ENCODE measurements at places on chromosomes 1 and 21.

GRCh38 chr1:3460672-3461131 lies 6.2 kb downstream of the ARHGEF16 start:
- no peak for DNase-seq

- peak; percentile 94 for DNase-seq
Measured at GRCh38 chr1:112247036-112247597, 148.9 kb upstream of the CTTNBP2NL start.

GRCh38 chr1:54833121-54833520 lies 32.0 kb upstream of the TTC22 start:
- no peak for DNase-seq

DNA sequence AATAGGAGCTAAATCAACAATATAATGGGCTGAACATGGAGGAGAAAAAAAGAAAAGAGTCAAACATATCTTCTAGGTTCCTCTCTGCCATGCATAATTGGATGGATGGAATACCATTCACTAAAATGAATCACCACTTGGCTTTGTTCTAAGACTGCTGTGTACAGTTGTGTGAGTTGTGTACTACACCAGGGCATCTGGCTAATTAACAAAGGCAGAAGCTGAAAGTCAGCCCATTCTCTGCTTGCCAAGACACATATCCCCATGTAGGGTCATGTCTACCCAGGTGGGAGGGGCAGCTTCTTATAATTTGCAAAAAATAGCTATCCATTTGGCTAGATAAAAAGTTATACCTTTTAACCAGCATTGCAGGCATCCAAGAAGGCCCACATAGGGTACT lies 21.0 kb downstream of the JUN start:
- no peak for DNase-seq

- peak; percentile 47 for DNase-seq
Measured at GRCh38 chr1:61741711-61742619, at the start of gene PATJ. Gene PATJ (plus strand): TSS chr1:61742480. CDS start chr1:61762893, 20,413 bp downstream.

- DNase-seq, result no peak
Measured at GRCh38 chr1:244583358-244583982, 69.5 kb upstream of the DESI2 start.

GRCh38 chr21:28669321-28669720 lies 323.4 kb downstream of the LTN1 start:
- DNase-seq, result no peak

- peak; percentile 58 for DNase-seq
Measured at GRCh38 chr1:243343970-243344937, 88.4 kb downstream of the SDCCAG8 start.

DNA sequence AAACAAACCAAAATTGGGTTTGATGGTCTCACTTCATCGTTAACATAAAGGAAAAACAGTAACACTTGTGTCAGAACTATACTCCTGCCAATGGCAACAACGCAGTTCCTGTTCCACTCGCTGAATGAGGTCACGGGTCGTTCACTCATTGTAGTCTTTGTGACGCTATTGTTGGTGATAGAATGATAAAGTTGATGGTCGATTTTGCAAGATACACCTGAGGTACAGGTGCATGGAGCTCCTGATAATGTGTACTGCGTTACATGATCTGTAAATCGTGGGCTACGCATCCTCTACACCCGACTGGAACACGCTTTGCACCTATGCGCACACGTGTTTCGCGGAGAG lies 391 bp upstream of the CENPS start:
- no peak for DNase-seq

DNA sequence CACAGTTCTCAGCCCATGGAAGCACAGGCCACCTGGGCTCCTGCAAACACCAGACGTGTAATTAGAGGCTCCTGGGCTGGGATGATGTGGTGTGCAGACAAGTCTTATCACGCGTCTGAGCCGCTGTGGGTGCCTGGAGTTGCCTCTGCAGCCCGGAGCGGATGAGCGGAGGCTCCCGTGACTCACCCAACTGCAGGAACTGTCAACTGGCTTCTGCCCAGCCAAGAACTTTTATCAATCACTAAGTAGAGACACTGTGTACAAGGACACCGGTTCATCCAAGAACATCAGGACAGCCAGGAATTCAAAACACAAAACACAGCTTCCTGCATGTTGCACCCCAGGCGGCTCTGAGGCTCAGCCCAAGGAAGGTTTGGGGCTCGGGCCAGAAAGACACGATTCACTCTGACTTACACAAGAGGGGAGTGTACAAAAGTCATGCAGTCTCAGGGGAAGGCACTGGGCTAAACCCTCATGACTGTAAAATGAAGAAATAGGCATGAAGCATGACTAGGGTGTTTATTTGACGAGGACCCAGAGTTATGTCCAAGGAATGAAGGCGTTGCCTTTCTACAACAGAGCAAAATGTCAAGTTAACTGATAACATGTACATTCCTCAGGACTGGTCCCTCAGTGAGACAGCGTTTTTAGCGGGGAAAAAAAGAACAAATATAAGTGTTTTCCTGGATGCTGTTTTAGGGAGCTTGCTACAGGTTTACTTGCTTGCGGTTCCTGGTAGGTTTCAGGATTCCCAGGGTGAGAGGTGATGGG lies 21.1 kb downstream of the ERRFI1 start:
- DNase-seq, result peak; percentile 17

DNA sequence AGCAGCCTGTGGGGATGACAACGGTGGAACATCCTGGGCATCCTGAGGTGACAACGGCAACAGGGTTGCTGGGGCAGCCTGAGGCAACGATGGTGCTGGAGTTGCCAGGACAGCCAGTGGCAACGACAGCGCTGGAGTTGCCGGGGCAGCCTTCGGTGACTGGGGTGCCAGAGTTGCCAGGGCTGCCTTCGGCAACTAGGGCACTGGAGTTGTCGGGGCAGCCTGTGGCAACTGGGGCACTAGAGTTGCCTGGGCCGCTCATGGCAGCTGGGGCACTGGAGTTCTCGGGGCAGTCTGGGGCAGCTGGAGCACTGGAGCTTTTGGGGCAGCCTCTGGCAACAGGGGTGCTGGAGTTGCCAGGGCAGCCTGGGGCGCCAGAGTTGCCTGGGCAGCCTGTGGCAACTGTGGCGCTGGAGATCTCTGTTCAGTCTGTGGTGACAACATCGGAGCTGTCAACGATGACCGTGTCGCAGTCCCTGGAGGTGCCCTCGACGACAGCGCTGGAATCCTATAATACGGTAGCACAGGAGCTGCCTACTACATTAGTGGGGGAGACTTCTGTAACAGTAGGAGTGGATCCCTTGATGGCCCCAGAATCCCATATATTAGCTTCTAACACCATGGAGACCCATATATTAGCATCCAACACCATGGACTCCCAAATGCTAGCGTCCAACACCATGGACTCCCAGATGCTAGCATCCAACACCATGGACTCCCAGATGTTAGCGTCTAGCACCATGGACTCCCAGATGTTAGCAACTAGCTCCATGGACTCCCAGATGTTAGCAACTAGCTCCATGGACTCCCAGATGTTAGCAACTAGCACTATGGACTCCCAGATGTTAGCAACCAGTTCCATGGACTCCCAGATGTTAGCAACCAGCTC lies 8.2 kb downstream of the SON start:
- DNase-seq, result no peak

DNA sequence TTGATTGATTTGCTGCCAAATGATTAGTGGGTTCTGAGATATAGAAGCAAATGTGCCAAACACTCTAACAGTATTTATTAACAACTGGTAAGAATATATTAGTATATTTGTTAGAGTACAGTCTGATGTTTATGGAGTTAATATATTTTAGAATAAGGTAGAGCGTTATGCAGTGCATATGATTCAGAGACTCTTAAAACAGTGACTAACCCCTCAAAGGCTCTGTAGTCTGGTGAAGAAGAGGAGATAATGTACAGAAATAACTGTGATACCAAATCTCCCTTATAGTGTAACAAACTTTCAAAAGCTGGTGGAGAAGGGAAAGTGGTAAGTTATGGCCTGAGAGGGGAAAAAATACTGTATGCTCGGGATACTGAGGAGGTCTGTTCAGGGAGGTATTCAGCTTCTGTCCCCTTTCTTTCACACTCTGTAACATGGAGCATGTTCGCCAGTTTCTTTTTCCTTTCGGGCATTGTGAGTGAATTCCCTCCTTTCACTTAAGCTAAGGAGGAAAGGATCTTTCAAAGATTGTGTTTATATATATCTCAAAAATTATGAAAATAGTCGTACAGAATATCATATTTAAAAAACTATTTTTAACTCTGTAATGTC lies 121.2 kb downstream of the ADGRL2 start:
- DNase-seq, result no peak

DNA sequence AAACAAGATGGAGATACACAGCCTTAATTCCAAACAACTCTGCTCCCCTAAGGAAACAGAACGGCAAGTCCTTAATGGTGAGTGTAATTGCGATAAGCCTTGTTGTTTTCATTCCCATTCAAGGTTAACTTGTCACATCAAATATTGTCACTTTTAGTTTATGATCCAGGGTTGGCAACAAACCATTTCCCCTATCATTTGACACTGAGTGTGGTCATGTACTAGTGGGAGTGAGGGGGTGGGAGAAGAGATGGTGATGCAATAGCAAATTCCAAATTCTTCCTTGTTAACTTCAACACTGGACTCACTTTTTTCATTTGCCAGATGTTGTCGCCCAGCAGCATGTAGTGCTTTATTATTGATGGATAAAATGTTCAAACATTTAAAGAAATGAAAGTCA lies 140.4 kb downstream of the ZNF326 start:
- DNase-seq, result no peak

- no peak for DNase-seq
Measured at GRCh38 chr1:90201467-90202358, 206.8 kb downstream of the ZNF326 start.

- no peak for DNase-seq
Measured at GRCh38 chr1:168110896-168111545, 25.7 kb downstream of the GPR161 start.

DNA sequence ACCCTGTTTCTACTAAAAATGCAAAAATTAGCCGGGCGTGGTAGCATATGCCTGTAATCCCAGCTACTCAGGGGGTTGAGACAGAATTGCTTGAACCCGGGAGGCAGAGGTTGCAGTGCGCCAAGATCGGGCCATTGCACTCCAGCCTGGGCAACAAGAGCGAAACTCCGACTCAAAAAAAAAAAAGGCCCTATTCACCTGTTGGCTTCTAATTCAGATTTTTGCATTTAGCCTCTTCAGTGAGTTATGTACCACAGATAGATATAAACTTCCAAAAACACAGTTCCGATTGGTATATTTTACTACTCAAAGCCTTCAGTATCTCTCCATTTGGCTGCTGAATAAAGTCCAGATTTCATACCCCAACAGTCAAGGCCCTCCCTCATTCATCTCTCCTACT lies 42.7 kb downstream of the POU2F1 start:
- DNase-seq, result no peak

- DNase-seq, result no peak
Measured at GRCh38 chr1:12384836-12385456, 155.1 kb downstream of the VPS13D start.

- DNase-seq, result no peak
Measured at GRCh38 chr1:154777154-154777553, 92.9 kb downstream of the KCNN3 start.

GRCh38 chr1:93822730-93823425 lies 56.1 kb downstream of the DNTTIP2 start:
- no peak for DNase-seq

DNA sequence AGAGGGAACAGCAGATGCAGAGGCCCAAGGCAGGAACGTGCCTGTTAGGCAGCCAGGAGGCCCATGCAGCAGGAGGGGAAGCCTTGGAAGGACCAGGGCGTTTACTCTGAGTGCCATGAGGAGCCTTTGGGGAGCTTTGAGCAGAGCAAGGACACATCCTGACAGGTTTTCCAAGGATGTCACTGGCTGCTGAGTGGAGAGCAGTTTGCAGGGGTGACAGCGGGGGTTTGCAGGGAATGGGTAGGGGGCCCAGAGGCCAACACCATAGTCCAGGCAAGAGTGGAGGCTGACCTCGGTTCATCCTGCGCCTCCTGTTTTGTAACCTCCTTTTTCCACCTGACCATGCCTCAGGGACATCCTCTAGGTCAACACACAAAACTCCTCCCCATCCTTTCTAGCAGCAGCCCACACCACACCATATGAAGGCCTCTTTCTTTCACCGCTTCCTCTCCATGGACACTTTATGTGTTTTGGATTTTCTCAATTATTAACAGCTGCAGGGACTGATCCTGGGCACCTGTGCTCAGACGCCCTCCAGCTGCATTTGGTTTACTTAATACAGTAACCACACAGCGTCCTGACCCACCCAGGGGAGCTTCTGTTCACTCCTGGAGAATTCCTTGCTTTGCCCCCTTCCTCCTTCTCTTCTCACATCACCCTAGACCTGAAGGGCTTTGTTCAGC lies 528.5 kb downstream of the MATN1 start:
- DNase-seq, result no peak

- peak; percentile 48 for DNase-seq
Measured at GRCh38 chr1:212607913-212608391, 609 bp upstream of the ATF3 start.

- DNase-seq, result no peak
Measured at GRCh38 chr1:50181027-50181663, 72.4 kb downstream of the ELAVL4 start.

DNA sequence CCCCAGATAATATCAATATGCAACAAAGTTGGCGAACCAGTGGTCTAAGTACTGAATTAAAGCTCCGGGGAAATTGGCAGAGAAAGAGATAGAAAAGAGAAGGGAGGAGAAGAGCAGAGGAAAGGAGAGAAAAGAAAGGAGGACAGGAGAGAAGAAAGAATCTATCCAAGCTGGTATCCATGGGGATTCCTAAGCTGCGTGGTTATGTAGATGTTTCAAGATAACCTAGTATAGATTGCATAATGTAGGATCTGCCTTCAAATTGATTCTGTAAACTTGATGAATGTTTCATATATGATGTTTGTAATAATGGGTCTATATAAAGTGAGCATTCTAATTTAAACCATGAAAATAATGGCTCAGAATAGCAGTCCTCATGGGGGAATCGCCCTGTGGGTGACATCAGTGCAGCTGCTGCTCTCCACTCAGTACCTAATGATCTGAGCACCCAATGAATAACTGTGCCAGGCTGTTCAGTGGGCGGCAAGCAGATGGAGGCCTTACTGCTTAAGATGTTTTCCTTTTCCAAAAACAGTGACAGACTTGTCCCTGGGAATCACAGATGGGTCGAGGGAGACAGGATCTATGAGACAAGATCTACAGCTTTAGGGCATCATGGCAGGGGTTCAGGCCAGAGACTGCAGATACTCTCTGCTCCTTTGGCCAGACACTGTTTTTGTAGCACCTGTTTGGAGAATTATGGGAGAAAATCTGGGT lies 78.0 kb downstream of the LAMC2 start:
- DNase-seq, result no peak

DNA sequence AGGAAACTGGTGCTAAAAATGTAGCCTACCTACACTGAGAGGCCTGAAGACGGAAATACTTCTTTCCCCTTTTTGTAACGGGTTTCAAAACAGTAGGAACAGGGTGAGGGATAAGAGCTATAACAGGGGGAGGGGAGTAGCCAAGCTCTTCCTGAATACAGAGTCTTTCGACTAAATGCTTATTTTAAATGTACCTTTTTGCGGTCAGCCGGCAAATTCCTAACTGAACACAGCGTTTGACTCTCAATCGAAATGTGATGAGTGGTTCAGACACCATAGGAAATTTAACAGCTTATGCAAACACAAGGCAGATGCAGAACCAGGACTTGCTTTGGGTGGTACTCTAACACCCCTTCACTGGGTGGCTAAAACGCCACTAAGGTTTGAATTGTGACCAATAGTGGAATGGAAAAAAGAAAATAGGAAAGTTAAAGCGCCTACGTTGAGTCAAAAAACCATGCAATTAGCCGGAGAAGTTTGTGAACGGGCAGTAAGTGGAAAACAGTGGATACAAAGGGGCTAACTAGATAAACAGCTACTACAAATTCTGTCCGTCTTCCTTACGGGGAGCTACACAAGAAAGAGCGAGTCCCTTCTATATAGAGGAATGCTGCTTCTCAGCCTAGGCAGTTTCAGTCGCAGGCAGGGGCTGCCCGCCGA lies 1.7 kb downstream of the EGLN1 start:
- DNase-seq, result peak; percentile 19

Data from NCI-H748 treated with DMSO at 0.1 percent for 48 hours (cell line).